Mesenteric fat pad (tissue), 1 donor: ENCODE measurements at places on chromosomes 2 and 18. TPM values are rescaled to one million over a fixed set of nuclear protein-coding genes. Genes with fewer than 3 reads are reported as not detected.

DNA sequence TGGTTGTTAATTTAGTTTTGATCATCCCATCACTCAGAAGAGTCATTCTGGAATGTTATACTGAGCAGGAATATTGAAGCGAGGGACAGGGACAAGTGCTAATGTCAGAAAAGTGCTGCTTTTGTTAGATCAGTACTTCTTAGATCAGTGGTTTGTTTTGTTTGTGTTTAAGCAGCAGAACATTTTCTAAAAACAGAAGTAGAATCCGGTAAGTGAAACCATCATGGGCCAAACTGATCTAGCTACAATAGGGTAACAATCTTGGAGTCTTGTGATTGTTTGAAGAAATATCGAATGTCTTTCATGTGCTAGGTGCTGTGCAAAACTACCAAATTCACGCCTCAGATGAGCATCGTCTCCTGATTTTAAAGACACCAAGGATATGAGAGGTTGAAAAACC lies 45.1 kb upstream of the SEC11C start:
- no peak for DNase-seq

- DNase-seq, result no peak
Observed at GRCh38 chr2:189393440-189394111, 47.7 kb upstream of the WDR75 start.

FBXO48 gene
- total RNA-seq, result 1.5 TPM

FAM136A gene
- 25.9 TPM for total RNA-seq

LOXHD1 gene
- 2.3 TPM for total RNA-seq
